ENCODE measurements at places on chromosomes 13 and 19. TPM values are rescaled to one million over a fixed set of nuclear protein-coding genes. Genes with fewer than 3 reads are reported as not detected.

The NDUFA7 gene
- total RNA-seq, result 50.3 TPM

The PEG3 gene
- not detected for total RNA-seq

The BEST2 gene
- not detected for total RNA-seq

DNA sequence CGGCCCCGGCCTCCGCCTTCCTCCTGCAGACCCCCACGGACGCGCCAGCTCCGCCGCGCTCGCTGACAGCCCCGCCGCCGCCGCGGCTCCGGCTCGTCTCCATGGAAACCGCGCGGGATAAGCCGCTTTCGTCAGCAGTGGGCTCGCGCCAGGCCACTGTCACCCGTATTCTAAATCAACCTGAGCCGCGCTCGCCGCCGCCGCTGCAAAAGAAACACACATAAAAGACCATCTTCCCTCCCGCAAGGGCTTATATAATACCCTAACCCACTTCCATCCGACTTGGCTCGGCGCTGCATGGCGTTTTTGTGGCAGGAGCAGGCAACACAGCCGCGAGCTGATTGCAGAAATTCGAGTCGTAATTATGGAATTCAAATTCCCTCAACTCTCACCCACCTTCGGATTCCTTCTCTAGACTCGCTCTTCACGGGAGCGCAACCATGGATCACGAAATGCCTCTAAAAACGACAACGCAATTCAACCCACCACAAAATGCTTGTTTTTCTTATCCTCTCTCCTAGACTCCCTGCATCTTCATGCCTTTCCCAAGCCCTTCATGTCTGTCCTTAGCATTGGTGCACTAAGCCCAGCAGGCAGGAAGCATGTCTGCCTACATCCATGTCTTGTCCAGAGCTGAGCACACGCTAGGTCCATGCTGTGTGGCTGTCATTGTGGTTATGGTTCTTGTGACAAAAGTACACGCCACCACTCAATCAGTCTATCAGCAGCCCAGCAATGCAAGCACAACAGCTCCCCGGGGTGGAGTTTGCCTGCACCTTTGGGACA lies at the start of gene AMER2:
AMER2 (minus strand) TSS at position 772 of the 786 bp plus-strand sequence; CDS start at position 103, 669 bp downstream.
- DNase-seq, result no peak

DNA sequence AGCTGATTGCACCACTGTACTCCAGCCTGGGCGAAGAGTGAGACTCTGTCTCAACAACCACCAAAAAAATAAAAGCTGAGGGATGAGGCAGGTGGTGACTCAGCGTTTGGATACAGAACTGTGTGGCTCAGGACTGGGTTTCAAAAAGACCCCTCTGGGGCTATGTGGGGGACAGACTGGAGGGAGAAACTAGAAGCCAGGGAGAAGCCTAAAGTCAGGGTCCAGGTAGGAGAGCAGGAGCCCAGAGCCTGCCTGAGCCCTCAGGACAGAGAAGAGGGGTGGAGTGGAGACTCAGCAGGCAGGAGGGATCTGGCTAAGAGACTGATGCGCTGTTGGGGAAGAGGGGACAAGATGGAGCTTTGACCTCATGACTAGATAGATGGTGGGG lies 1.8 kb upstream of the CD37 start:
- no peak for DNase-seq

DNA sequence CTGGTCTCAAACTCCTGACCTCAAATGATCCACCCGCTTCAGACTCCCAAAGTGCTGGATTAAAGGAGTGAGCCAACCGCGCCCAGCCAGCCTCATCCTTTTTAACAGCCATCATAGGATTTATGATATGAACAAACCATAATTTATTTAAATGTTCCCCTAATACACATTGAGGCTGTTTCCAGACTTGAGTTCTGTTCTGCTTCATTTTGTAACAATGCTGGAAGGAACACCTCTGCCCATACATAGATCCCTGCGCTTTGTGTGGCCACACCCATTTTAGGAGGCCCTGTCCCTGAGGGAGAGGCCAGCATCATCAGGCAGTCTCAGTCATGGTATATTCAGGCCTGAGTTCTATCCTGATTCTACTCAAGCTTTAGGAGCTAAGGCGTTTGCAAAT lies 35.9 kb downstream of the TPT1 start:
- no peak for DNase-seq

DNA sequence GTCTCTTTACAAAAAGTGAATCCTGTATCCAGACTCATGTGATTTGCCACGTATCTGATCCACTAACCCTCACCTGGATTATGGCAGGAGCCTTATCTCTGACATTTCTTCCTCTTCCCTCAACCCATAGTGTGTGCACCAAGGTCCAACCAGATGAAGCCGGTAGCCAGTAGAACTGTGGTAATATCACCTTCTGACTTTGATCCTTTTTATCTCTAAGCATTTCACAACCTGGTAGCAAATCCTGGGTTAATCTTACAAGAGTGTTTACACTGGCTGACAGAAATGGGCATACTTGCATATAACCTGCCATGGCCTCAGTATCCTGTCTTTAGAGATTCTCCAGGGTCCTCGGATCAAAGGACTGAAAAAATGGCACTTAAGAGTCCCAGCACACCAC lies 1.9 kb downstream of the ZNF417 start:
- no peak for DNase-seq

- DNase-seq, result no peak
Observed at GRCh38 chr13:27172495-27172842, 858 bp upstream of the USP12 start.

- no peak for DNase-seq
Observed at GRCh38 chr13:24802074-24802473, 38.1 kb downstream of the RNF17 start.

DNA sequence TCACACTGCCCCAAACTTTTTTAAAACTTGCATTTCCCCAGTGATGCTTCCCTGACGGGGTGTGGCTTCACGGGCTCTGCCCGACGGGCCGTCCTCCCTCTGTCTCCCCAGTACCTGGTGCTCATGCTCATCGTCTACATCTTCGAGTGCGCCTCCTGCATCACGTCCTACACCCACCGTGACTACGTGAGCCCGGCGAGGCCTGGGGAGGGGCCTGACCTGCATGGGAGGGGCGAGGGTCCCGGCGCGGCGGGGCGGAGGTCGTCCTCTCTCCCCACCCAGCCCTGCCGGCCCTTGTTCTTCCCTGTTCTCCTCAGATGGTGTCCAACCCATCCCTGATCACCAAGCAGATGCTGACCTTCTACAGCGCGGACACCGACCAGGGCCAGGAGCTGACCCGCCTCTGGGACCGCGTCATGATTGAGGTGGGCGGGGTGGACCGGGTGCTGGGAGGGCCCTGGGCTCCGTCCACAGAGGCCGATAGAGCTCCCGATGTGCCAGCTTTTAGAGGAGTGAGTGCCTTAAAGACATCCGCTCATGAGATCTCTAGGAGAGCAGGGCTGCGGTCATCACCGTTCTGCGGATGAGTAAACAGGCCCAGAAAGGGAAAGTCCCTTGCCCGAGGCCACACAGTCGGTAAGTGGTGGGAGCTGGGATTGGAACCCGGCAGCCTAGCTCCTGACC lies 6.9 kb downstream of the UPK1A start:
- DNase-seq, result peak; percentile 14

DNA sequence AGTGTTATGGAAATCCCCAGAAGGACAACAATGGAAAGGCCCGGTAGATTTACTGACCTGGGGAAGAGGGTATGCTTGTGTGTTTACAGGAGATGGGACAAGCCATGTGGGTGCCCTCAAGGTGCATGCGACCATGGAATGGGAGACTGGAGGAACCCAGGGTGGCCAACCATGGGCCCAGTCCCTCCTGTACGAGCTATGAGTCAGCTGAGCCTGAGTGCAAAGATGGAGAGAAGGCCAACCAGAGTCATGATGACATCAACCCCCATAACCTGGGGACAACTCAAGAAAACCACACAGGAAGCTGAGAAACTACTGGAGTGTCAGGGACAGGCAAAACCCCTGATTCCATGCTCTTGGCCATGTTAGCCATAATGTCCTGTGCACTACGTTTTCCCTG lies 7.8 kb downstream of the ZNF350 start:
- DNase-seq, result no peak

- DNase-seq, result no peak
Observed at GRCh38 chr13:21516805-21517204, 57.7 kb upstream of the ZDHHC20 start.

DNA sequence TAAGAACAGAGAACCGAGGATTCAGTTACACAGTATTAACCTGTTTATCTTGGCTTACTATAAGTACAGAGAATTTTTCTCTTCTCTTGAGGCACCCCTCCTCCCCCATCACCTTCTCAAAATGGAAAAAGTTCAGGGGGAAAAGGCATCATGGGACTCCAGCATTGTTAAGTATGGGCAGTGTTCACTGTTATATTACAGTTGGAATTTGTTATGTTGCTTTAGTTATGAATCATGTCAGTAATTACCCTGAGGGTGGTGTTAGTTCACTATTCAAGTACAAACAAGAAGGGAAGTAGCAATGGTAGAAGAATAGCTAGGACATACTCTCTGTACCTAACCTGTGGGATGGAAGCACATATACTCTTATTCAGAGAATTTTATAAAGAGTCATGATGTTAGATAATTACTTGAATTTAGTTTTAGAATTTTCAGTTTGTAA lies 12.0 kb downstream of the LPAR6 start:
- no peak for DNase-seq

DNA sequence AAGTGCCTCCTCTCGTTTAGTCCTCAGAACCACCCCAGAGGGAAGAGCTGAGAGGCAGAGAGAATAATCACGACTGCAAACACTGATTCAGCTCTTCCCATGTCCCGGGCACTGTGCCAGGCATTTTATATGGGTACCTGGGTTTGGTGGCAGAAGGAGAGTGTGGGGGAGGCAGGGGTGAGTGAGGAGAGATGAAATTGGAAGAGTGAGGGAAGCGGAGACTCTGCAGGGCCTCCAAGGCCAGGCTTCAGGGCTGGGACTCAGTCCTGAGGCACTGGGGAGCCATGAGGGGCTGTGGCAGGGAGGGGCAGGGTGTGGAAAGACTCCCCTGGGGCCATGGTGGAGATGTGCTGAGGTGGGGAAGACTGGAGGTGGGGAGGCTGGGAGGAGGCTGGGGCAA lies 8.7 kb downstream of the SYNGR4 start:
- DNase-seq, result no peak

DNA sequence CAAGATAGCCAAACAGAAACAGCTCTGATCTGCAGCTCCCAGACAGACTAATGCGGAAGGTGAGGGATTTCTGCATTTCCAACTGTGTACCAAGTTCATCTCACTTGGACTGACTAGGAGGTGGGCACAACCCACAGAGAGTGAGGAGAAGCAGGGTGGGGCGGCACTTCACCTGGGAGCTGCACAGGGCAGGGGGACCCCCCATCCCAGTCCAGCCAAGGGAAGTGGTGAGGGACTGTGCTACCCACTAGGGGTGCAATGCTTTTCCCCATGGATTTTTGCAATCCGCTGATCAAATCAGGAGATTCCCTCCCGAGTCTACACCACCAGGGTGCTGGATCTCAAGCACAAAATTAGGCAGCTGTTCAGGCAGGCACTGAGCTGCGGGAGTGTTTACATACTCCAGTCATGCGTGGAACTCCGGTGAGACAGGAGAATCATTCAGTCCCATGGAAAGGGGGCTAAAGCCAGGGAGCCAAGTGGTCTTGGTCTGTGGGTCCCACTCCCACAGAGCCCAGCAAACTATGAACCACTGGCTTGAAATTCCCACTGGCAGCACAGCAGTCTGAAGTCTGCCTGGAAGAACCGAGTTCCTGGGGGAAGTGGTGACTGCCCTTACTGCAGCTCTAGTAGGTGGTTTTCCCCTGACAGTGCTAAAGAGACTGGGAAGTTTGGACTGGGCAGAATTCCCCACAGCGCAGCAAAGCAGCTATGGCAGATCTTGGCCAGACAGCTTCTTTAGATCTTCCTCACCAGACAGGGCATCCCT lies 85.1 kb upstream of the UFM1 start:
- DNase-seq, result no peak

GRCh38 chr13:51318015-51318414 lies 21.5 kb upstream of the SERPINE3 start:
- no peak for DNase-seq
